ENCODE measurements at places on chromosomes 3 and 15.

GRCh38 chr3:27171113-27171512 is 198.1 kb downstream of the NEK10 start:
- no peak for DNase-seq

DNA sequence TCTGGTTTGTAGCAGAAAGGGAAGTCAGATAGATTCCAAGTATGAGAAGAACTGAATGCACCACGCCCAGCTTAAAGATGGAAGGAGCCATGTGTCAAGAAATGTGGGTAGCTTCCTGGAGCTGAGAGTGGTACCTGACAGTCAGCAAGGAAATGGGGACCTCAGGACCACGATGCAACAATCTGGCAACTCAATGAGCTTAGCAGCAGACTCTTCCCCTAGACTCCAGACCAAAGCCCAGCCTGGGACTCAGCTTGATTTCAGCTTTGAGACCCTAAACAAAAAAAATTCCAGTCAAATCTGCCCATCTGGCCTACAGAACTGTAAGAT is 24.4 kb downstream of the MIX23 start:
- no peak for DNase-seq

- DNase-seq = no peak
Observed at GRCh38 chr3:179100652-179101051, 29.0 kb upstream of the ZMAT3 start.

GRCh38 chr3:78041486-78041885 is 1001.6 kb downstream of the ROBO2 start:
- DNase-seq = no peak

DNA sequence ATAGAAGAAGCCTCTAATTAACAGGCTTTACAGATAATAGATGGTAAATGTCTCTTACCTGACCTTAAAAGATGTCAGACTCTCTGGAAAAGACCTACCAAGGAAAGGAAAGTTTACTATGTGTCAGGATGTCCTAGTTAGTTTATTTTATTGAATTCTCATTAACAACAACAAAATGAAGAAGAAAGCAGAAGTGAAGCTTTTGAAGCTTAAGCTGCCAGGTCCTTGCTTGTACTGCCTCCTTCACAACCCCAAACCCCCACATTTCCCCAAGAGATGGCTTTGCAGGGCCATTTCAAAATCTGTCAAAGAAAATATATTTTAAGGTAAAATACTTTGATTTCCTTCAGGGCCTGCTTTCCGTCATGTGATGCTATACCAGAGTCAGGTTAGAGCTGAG is 798.4 kb downstream of the TUSC7 start:
- DNase-seq = no peak

GRCh38 chr3:188899881-188900280 is 271.9 kb upstream of the TPRG1 start:
- no peak for DNase-seq

DNA sequence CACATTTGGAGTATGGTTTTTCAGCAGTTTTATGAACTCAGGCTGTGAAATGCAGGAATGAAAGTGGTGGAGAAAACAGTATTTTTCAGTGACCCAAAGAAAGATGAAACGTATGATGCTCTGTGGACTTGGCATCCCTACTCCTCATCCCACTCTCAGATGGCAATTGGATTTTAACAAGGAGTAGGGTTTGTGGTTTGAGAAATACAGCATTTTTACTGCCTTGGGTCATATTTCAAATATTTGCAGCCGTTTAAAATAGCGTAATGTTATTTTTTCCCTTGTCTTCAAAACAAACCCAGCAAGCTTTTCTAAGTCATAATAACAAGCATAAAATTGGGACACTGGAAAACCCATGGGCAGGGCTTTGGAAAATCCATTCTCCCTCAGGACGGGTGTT is 117.2 kb upstream of the LRIG1 start:
- no peak for DNase-seq

DNA sequence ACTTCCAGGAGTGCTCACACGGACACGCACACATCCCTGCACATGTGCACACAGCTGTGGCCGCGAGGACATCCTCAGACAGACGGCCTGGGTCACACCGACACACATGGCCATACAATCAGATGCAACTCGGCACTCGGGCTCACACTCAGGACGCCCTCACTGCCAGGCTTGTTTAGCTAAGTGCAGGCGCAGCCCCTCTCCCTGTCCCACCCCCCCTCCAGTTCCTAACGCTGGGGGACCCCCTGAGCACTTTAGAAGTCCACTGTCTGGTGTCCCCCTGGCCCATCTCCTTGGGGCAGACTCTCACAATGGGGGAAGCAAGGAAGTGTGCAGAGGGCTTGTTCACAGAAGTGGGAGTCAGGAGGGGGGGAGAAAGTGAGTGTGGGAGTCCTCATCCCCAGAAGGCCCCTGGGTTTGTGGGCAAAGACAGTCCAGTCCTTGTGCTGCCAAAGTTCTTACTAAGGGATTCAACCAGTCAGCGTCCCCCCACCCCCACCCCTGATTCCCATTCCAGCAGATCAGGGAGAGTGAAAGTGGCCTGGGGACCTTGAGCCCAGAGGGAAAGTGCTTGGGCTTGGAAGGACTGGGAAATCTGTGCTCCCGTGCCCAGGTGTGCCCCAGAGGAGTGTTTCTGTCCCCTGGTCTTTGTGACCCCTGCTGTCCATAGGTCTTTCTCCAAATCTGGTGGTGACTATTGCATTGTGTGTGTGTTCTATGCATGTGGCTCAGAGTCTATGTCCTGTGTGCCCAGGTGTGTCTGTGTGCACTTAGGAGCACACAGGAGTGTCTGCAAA is 767 bp upstream of the GATA2 start:
- no peak for DNase-seq

DNA sequence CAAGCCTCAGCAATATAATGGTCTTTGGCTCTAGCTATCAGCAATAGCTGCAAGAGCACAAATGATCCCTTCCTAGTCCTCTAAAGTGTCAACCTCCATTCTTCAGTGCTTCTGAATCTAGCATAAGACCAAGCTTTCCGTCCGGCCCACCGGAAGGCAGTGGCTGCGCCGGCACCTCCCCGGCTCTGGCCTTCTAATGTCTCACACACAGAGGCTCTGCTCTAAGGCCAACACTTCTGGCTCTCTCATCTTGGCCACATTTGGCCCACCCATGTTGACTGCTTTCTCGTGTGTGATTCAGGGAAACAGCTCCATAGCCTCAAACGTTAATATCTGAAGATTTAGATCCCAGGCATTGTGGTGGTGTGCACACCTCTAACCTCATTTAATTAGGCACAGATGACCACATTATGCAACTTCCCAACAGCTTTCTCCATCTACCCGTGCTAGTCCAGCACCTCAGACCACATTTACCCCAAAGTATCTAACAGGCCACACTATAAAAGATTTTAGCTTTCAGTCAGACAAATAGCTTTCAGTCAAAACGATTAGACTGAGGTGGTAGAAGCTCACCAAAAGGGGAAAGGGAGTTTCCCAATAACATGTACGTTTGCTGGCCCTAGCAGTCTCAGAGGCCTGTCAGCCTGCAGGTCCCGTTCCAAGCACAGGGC is 19.3 kb downstream of the SLC51A start:
- DNase-seq = no peak
